Activated gamma-delta T cell treated with anti-CD3 and anti-CD28 coated beads, Interleukin-2, amount 50 U/mL, for 16 hours (primary cell): ENCODE measurements at places on chromosomes 2 and 18.
A peak's percentile ranks its signal among the peaks of the same experiment; 100 is the strongest.

DNA sequence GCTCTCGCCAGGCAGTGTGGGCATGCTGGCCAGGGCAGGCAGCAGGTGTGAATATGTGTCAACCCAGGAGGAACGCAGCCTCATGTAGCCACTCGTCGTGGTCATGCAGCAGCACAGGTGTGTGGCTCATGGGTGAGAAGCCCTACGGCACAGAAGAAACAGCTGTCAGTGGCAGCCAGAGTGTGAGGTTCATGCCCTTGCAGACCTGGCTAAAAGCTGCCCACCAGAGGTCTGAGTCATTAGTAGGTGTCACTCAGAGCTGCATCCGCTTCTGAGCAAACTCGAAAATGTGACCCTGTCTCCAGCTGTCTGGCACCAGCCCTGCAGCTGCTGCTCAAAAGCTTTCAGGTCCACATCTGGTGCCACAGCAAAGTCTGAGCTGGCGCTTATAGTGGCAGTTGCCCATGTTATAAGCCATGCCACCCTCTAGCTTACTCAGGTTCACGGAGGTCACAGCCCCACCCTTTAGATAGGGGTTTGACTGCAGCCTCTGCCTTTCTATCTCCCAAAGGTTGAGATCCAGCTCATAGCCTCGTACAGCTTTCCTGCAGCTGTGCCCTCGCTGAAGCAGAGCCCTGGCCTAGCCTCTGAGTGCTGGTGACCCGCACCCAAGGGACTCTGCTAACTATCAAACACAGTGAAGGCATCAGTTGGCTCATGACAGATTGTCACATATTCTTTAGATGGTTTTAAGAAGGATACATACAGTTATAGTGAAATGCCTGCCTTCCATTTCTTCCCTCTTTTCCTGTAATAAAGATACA lies 195.0 kb downstream of the CCDC102B start:
- DNase-seq = no peak

GRCh38 chr2:190947711-190948251 lies 66.2 kb downstream of the STAT1 start:
- DNase-seq = no peak

DNA sequence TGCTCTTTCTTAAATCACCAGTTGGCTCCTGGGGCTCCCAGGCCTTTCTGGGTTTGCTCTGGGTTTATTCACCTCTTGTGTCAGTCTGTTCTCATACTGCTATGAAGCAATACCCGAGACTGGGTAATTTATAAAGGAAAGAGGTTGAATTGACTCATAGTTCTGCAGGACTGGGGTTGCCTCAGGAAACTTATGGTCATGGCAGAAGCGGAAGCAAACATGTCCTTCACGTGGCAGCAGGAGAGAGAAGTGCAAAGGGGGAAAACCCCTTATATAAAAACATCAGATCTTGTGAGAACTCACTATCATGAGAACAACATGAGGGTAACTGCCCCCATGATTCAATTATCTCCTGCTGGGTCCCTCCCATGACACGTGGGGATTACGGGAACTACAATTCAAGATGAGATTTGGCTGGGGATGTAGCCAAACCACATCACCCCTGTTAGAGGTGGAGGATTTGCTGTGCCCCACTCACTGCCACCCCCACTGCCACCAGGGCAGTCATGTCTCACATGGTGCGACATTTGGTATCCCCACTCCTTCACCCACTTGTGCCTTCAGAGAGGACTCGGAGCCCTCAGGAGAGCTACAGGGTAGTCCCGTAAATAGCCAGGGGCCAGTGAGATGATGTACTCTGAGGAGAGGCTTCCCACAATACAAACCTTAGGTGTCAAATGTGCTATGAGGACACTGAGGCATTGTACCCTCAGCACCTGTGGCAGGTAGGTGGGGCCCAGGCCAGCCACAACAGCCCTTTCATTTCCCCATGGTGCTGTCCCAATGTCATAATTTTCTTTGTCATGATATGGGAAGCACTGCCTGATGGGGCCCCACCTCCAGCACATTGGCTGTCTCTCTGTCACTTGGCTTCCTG lies 35.7 kb downstream of the CDC42EP3 start:
- peak; percentile 64 for DNase-seq

- DNase-seq = no peak
Measured at GRCh38 chr2:172938713-172939375, 136.8 kb upstream of the MAP3K20 start.

DNA sequence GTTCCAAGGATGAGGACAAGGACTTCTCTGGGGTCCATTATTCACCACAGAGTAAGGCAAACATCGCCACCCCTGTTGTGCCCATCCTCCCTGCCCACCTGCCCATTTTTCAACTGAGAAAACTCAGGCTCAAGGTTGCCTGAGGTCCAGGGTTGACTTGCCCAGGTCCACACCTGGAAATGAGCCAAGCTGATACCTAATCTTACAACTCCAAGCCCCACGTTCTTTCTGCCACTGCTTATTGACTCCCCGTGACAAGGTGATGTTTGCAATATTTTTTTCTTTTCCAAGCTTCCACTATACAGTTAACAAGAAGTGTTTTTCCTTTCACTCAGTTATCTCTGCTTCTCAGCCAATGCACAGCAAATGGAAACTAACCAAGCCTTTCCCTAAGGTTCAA lies 39.0 kb downstream of the RNF152 start:
- no peak for DNase-seq

- no peak for DNase-seq
Measured at GRCh38 chr2:216047397-216047796, 34.0 kb upstream of the MREG start.

GRCh38 chr2:215745331-215745730 lies 268.0 kb downstream of the MREG start:
- no peak for DNase-seq

DNA sequence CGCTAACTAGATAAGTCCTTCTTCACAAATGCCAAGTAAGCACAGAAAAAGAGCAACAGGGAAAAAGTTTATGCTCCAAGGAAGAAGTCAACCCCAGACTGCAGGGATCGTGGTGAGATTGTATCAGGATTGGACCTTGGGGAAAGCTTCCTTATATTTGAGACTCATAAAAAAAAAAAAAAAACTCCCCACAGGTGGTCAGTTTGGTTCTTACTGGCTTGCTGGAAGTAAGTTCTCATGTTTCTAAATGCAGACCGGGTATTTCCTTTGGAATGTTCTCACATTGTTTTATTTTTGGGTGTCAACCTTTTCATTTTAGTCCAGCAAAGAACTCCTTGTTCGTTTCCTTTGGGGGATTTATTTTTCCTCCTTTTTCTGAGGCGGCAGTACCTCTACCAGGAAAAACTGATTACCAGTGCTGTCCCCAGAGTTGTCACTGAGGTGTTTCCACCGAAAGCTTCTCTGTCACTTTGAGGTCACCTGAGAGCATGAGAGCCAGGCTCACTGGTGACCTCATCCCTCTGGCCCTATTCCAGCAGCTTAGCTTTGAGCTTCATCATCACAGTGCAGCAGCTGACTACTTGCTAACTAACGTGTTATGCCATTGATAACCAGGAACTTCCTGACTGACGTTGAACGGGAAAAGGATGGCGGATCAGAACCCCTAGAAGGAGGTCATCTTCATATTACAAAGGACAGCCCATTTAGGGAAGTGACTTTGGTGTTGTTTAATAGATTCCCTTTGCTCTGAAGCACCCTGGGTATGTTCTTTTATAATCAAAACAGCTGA lies 16.8 kb upstream of the ATP8B1 start:
- DNase-seq = no peak

DNA sequence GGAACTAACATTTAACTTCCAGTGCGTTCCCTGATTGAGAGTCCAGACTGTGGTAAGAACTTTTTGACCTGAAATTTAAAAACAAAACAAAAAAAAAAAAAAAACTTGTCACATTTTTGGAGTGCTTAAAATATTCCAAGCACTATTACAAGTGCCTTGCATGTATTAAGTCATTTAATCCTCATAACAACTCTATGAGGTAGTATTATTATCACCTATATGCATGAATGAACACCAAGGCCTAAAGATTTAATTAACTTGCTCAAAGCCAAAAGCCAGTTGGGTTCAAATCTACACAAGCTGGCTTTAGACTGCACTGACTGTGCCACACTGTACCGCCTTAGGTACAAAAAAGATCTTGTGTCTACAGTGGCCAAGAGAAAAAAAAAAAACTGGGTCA lies 35.2 kb downstream of the METTL4 start:
- DNase-seq = no peak

- DNase-seq = no peak
Measured at GRCh38 chr18:32714571-32715148, 58.2 kb downstream of the KLHL14 start.
